Lower lobe of right lung (tissue), 2 donors: ENCODE measurements at places on chromosomes 13 and 19. TPM values are rescaled to one million over a fixed set of nuclear protein-coding genes. Genes with fewer than 3 reads are reported as not detected.

The PABPC3 gene
- total RNA-seq = 0.18 TPM

The ELAVL3 gene
- total RNA-seq = not detected

The STOML3 gene
- 2.7 TPM for total RNA-seq

DNA sequence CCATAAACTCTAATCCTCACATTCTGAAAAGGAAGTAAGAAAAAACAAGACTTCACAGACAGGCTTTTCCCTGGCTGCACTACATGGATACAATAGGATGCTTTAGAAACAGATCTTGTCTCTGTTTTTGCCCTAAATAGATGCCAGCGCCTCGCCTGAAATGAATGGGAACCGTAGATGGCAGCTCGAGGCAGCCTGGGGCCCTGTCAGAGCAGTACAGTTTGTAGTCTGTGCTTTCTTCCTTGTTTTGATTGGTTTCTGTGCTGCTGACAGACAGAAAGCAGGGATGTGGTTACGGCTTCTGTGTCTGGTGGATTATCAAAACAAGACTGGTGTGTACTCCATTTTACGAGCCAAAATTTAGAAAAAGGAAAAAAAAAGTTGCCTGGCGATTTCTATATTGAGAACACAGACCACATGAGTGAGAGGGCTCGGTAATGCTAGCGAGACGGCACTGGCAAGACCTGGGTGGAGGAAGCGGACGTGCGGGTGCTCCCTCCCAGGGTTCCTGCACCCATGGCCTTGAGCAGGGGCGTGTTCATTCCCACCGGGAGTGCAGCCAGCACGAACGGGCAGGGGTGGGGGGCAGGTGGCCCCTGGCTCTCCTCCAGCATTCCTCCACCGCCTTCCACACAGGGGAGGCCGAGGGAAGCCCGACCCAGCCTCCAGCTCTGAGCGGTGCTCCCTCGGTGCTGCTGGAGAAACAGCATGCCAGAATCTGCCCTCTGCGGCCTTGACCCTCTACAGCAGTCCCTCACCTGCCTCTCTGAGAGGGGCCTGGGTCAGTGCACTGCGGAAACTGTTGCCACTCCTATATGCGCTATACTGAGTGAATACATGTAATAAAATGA is 37.6 kb upstream of the C1QTNF9 start:
- H3K4me3 ChIP-seq = peak overlapping the region; percentile 52
- H3K4me1 ChIP-seq = peaks cover 78% of the 10 kb centered on the region
- DNase-seq = peak; percentile 79
- no peaks in the 10 kb centered on the region for H3K36me3 ChIP-seq
- H3K27me3 ChIP-seq = no peaks in the 10 kb centered on the region
- peak overlapping the region; percentile 92 for H3K27ac ChIP-seq

- no peaks in the 10 kb centered on the region for H3K36me3 ChIP-seq
- H3K4me3 ChIP-seq = no peak overlapping the region
- peaks cover 25% of the 10 kb centered on the region for H3K27me3 ChIP-seq
These were observed 2.8 kb upstream of the CEACAM5 start for GRCh38 chr19:41705393-41706174.

DNA sequence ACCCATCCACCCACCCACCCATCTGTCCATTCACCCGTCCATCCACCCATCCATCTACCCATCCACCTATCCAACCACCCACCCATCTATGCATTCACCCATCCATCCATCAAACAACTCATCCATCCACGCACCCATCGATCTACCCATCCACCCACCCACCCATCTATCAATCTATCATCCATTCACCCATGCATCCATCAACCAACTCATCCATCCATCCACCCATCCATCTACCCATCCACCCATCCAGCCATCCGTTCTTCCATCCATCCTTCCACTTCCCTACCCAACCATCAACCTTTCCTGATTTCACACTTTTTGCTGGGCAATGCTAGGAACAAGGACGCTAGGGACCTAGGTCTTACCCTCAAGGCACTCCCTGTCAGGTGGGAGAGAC is 2.1 kb downstream of the TMEM238 start:
- peaks cover 25% of the 10 kb centered on the region for H3K4me1 ChIP-seq
- no peak for DNase-seq
- peaks cover 8% of the 10 kb centered on the region for H3K27me3 ChIP-seq
- no peak overlapping the region for H3K4me3 ChIP-seq
- H3K27ac ChIP-seq = no peak overlapping the region

GRCh38 chr13:34258646-34259386 is 440.9 kb downstream of the RFC3 start:
- no peak for DNase-seq
- no peak overlapping the region for H3K4me3 ChIP-seq
- H3K36me3 ChIP-seq = no peaks in the 10 kb centered on the region
- no peaks in the 10 kb centered on the region for H3K27me3 ChIP-seq
- no peaks in the 10 kb centered on the region for H3K4me1 ChIP-seq

- H3K27me3 ChIP-seq = no peaks in the 10 kb centered on the region
- DNase-seq = no peak
- peak overlapping the region; percentile 43 for H3K4me3 ChIP-seq
These were observed 57.2 kb upstream of the C1QTNF9 start for GRCh38 chr13:24252136-24252535.

DNA sequence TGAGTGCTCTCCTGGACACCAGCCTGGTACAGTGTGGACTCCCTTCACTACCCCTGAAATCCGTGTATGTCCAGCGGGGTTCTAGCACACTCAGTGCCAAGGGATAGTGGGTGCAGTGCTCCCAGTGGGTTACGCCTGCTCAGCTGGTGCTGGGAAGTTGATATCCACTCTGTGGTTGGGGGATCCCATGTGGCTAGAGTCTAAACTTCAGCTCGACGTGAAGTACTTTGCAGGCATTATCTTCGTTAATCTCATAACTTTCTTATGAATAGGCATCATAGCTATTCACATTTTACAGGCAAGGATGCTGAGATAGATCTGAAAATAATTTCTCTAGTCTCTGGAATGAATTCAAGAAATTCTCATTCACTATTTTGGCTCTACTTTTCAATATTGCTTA is 433.2 kb upstream of the HTR2A start:
- no peak overlapping the region for H3K27ac ChIP-seq
- no peaks in the 10 kb centered on the region for H3K4me1 ChIP-seq
- no peak overlapping the region for H3K4me3 ChIP-seq
- H3K27me3 ChIP-seq = no peaks in the 10 kb centered on the region
- no peak for DNase-seq
- no peaks in the 10 kb centered on the region for H3K36me3 ChIP-seq

GRCh38 chr19:27885359-27885758 is 1327.6 kb downstream of the UQCRFS1 start:
- no peaks in the 10 kb centered on the region for H3K36me3 ChIP-seq
- no peak overlapping the region for H3K4me3 ChIP-seq
- H3K4me1 ChIP-seq = no peaks in the 10 kb centered on the region
- H3K27ac ChIP-seq = no peak overlapping the region

- H3K27ac ChIP-seq = no peak overlapping the region
- DNase-seq = no peak
- no peak overlapping the region for H3K4me3 ChIP-seq
These were observed 68.9 kb upstream of the GPR183 start for GRCh38 chr13:99376132-99376531.

- no peaks in the 10 kb centered on the region for H3K36me3 ChIP-seq
- no peaks in the 10 kb centered on the region for H3K27me3 ChIP-seq
- no peak for DNase-seq
- H3K27ac ChIP-seq = peak overlapping the region; percentile 9
These were observed 87.8 kb downstream of the SIPA1L3 start for GRCh38 chr19:37994823-37995130.

DNA sequence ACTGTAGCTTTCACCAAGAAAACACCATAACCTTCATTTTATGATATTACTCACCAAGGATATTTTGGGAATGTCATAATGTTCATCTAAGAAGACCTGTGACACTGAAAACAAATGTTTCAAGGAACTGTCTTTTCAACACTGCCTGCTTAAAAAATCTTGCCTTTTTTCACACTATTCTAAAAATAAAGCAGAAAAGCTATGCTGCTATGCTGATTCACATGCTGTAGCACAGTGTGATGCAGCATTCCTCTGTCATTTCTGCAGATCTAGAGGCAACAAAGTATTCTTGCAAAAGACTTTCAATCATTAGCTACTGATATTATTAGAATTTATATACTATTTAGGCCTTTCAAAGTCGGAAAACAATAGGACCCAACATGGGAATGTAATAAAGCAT is 525.7 kb downstream of the UQCRFS1 start:
- no peak overlapping the region for H3K4me3 ChIP-seq
- no peaks in the 10 kb centered on the region for H3K27me3 ChIP-seq
- no peaks in the 10 kb centered on the region for H3K4me1 ChIP-seq
- H3K27ac ChIP-seq = no peak overlapping the region
- DNase-seq = no peak
- H3K36me3 ChIP-seq = no peaks in the 10 kb centered on the region

DNA sequence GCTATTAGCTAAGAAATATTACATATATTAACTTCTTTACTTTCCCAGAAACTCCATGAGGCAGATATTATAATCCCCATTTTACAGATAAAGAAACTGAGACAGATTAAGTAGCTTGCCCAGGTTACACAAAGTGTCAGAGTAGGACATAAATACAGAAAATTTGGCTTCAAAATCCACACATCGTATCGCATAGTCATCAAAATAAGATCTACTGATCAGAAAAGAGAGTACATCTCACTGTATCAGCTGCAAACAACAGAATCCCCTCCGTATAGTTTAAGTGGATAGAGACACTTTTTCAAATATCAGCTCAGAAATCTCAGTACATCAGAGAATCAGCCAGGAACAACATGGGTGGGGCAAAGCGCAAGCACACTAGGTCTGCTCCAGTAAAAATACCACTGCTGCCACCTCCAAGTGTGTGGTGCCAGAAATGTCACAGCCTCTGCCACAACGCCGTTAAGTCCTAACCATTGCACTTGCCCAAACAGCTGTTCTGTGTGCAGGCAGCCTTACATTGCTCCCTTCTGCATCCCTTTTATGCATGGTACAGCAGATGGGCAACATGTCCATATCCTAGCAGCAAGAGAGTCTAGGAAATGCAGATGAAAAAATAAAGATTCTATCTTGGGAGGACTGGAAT is 204.8 kb downstream of the KLF12 start:
- H3K4me1 ChIP-seq = no peaks in the 10 kb centered on the region
- no peaks in the 10 kb centered on the region for H3K27me3 ChIP-seq
- H3K27ac ChIP-seq = no peak overlapping the region
- no peaks in the 10 kb centered on the region for H3K36me3 ChIP-seq

DNA sequence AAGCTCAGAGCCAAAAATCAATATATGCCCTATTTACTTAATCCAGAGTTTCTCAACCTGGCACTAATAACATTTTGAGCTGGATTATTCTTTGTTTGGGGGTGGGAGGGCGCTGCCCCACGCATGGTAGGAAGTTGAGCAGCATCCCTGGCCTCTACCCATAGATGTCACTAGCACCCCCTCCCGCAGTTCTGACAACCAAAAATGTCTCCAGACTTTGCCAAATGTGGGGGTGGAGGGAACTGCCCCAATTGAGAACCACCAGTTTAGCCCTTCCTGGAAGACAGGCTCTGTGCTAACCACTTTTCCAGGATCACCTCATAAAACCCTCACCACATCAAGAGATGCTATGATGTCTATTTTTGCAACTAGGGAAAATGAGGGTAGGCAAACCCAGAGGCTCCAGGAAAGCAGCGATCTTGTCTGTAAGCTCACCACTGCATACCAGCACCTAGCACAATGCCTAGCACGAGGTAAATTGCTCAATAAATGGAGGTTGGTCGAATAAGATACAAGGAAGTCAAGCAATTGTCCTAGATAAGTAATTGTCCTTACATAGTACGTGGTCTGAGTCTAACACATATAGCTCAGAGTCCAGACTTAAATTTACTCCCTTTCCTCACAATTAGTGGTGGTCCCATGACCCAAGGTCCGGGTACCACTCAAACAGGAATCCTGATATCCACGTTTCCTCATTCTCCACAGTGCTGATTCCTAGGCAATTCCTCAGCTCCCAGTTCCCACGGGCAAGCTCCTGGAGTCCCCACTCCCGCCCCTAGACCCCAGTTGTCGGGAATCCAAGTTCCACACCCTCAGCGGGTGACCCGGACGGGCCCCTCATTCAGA is 892 bp downstream of the TRIR start:
- H3K4me1 ChIP-seq = peaks cover 44% of the 10 kb centered on the region
- H3K4me3 ChIP-seq = peak overlapping the region; percentile 95
- H3K27ac ChIP-seq = peak overlapping the region; percentile 94
- H3K27me3 ChIP-seq = no peaks in the 10 kb centered on the region
- no peak for DNase-seq

DNA sequence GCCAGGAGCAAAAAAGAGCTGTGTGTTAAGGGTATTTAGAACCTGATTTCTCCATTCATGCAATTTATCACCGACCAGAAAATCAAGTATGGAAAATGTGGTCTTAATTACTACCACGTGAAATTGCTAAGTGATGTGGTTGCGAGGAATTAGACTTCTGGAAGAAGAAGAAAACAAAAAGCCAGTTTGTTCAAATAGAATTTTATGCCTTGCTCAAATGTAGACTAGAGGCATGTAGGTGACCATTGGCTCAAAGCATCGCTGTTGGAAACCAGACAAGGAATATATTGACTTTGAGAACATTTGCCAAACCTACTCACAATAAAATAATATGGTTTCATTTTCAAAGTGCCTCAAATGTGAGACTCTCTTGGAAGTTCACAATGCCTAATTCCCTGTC is 57.3 kb upstream of the LRCH1 start:
- no peaks in the 10 kb centered on the region for H3K36me3 ChIP-seq
- H3K4me3 ChIP-seq = no peak overlapping the region
- H3K27me3 ChIP-seq = no peaks in the 10 kb centered on the region
- no peak for DNase-seq
- no peaks in the 10 kb centered on the region for H3K4me1 ChIP-seq

GRCh38 chr13:88022431-88023208 is 351.4 kb downstream of the SLITRK5 start:
- no peaks in the 10 kb centered on the region for H3K4me1 ChIP-seq
- H3K36me3 ChIP-seq = no peaks in the 10 kb centered on the region

DNA sequence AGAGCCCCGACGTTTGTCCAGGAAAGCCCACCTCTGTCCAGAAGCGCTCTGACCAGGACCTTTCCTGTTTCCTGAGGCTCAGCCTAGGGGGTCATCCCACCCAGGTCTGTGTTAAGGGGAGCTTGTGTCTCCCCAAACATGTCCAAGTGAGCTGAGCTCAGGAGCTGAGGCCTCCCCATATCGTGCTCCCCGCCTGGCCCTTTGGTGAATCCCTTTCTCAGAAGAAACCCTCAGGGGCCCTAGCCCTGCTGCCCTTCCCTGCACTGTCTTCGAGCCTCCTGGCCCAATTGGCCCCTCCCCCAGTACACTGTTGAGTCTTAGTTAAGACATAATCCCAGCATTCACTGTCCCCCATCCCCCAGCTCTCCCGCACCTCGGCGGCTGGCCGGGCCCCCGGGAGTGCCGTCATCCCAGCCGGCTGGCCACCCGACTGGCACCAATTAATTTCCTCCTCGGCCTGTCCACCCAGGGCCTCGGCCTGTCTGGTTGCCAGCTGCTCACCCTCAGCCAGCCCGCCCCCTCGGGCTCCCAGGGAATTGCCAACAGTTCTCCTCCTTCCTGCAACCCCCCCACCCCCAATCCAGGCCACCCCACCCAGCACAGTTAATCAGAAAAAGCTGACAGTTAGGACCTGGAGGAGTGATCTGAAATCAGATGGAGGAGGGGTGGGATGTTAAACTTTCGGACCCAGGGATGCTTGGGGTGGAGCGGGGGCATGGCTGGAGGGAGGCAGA is 13.6 kb downstream of the IER2 start:
- H3K27me3 ChIP-seq = no peaks in the 10 kb centered on the region
- peaks cover 74% of the 10 kb centered on the region for H3K4me1 ChIP-seq
- H3K4me3 ChIP-seq = peak overlapping the region; percentile 55
- DNase-seq = peak; percentile 77
- H3K36me3 ChIP-seq = no peaks in the 10 kb centered on the region
